NCI-H1930 (cell line): ENCODE measurements at places on chromosomes 6 and 20.

GRCh38 chr6:62285612-62286469 lies at the start of gene KHDRBS2:
KHDRBS2 (minus strand) TSS chr6:62286225.
- peak; percentile 84 for DNase-seq

- DNase-seq = no peak
These were observed 709.3 kb downstream of the EPHA7 start for GRCh38 chr6:92710048-92710447.

DNA sequence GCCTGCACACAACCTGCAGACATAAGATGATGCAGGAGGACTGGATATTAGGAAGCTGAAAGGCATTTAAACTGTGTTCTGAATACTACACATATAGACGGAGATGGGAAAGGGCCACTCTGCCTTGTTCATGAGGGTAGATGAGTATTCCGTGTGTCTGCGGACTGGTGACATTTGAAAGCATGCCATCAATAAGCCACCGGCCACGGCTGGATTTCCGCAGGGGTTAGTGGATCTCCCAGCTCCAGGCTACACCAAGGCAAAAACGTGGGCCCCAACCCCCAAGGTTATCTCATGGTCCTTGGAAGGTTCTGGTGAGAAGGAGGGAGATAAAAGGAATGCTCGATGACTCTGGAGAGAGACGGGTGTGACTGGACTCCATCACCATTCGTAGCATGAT lies 78.6 kb upstream of the THBS2 start:
- DNase-seq = no peak

DNA sequence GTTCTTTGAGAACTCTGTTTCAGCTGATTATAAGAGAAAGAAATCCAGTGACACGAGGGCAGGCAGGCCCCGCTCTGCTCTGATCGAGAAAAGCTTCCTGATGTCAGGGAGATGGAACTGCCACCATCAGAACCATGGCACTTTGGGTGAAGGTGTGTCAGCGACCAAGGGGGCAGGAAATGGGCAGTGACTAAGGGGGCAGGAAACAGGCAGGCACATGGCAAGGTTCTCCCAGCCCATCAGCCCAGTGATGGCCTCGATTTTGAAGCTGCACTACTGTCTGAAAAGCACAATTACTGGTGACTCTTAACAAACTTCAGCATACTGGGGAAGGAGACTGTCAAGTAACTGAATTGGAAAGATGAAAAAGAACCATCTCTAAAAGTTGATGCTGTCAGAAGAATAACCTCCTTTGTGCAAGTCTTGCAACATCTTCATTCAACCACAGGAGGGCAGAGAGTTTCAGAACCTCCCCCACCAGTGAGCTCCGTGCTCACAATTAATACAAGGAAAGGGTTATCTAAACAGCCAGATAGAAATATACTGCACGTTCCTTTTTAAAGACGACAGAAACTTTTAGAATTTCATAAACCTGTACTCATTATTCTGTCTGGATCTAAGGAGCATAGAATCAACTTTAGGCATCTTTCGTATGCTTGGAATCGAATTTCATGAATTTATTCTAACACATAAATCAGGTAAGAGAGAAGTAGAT lies 39.1 kb downstream of the TMX4 start:
- no peak for DNase-seq

DNA sequence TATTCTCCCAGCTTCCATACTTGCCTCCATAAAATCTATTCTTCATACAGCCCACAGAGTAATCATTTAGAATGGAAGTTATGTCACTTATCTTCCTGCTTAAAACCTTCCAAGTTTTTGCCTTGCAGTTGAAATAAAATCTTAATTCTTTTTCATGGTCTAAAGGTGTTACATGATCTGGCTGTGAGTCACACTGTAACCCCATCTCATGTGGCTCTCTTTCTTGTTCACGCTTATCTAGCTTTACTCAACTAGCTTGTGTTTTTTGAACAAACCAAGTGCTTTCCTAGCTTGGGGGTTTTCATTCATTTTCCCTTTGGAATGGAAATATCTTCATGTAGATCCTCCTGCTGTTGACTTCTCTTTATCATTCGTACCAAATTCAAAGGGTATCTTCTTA lies 23.6 kb upstream of the THEMIS start:
- DNase-seq = no peak

- DNase-seq = no peak
These were observed 47.3 kb downstream of the ITCH start for GRCh38 chr20:34410336-34410735.

- DNase-seq = no peak
These were observed 25.1 kb downstream of the FKBP5 start for GRCh38 chr6:35663447-35664235.

GRCh38 chr6:3281631-3282475 lies 23.1 kb downstream of the PSMG4 start:
- DNase-seq = no peak

DNA sequence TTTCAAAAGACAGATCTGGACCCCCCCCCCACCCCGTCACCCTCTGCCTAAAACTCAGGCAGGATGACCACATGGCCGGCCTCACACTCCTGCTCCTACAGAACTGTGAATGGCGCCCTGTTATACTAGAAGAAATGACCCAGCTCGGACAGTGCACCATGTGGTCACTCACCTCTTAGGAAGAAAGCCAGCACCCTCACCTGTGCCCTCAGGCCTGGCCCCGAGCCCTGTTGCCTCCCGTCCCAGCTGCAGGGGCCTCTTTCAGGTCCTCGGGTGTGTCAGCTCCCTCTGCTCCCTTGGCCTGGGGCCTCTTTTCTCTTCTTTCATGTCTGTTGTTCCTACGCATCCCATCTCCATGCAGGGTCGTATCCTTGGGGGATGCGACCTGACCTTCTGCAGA lies 23.7 kb downstream of the OSBPL2 start:
- DNase-seq = no peak

DNA sequence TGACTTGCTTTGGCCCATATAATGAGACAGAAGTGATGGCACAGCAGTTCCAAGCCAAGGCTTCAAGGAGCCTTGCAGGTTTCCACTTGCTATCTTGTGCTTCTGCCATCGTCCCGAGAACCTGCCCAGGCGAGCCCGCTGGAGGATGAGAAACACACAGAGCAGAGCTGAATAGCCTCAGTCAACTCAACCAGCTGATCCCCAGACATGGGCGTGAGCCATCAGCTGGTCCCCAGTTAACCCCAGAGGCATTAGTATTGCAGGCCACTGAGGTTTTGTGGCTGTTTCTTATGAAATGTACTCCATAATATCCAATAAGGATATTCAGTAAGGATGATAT lies 81.7 kb upstream of the SHLD1 start:
- no peak for DNase-seq

- DNase-seq = no peak
These were observed 196.4 kb downstream of the TBXT start for GRCh38 chr6:165971202-165971601.

- DNase-seq = no peak
These were observed 43.7 kb downstream of the TRIM38 start for GRCh38 chr6:26006086-26006939.

DNA sequence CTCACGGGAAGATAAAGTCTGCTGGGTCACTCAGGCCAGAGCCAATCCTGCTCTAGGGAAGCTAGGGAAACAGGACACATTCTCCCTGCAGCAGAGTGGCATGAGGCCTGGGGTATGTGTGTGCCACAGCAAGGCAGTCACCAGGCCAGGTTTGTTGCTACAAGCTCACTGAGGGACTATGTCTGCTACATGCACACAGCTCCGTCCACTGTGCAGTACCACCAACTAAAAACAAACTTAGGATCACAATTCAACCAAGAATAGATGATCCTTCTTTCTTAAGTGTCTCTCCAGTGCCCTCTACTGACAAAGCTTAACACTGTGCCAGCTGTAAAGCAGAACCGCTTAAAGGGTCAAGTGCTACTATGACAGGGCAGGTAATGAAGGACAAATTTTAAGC lies 192.5 kb downstream of the PTPRK start:
- DNase-seq = no peak

- DNase-seq = no peak
These were observed 642 bp downstream of the GZF1 start for GRCh38 chr20:23362392-23363256.
